GM12892 (cell line): ENCODE measurements at places on chromosomes 5 and 9.

- DNase-seq, result no peak
Observed at GRCh38 chr9:38026840-38027527, 42.0 kb downstream of the SHB start.

GRCh38 chr5:131239686-131240085 is 24.2 kb upstream of the CDC42SE2 start:
- DNase-seq, result no peak

GRCh38 chr9:14593406-14593805 is 99.8 kb downstream of the ZDHHC21 start:
- DNase-seq, result no peak

- no peak for DNase-seq
Observed at GRCh38 chr5:176659512-176659839, 12.2 kb downstream of the TSPAN17 start.

DNA sequence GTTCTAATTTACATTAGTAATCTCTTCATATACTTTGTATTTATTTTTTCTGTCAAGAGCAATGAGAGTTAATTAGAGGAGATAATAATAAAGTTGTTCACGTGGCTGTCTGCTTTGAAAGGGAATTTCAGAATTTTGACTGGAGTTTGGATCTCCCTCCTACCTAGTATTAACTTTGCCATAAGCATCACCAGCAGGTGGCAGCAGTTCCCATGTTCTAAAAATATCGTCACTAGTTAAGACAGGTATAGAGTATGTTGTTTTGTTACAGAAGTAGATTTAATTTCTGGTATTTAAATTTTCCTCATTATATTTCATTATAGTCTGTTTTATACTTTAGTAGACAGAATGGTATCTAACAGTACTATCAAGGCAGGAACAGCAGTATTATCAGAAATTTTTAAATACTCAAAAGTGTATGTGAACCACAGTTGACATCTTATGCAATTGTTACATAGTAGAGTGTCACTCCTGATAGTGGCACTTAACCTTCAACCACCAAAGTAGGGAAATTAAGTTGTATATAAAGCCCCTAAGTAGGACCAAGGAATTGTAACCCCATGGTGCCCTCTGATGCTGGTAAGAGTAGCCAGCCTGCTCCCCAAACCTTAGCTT is 20.4 kb downstream of the GNPDA1 start:
- no peak for DNase-seq
